ENCODE measurements at places on chromosomes 7 and 10. TPM values are rescaled to one million over a fixed set of nuclear protein-coding genes. Genes with fewer than 3 reads are reported as not detected.

CDCA7L gene
- polyA plus RNA-seq = 187 TPM

SPDYE1 gene
- polyA plus RNA-seq = 1.6 TPM

TFR2 gene
- 3.7 TPM for polyA plus RNA-seq

NXPH1 gene
- 0.45 TPM for polyA plus RNA-seq

CPN1 gene
- polyA plus RNA-seq = not detected

C10orf67 gene
- polyA plus RNA-seq = 0.16 TPM

APBB1IP gene
- 0.07 TPM for polyA plus RNA-seq

ASAH2 gene
- 0.92 TPM for polyA plus RNA-seq

TNPO3 gene
- 29.2 TPM for polyA plus RNA-seq

DKK1 gene
- polyA plus RNA-seq = 0.45 TPM

COL13A1 gene
- polyA plus RNA-seq = 5.2 TPM

LRRN3 gene
- polyA plus RNA-seq = 0.31 TPM

SAP25 gene
- 3.8 TPM for polyA plus RNA-seq

NRG3 gene
- 1.9 TPM for polyA plus RNA-seq

KCNK18 gene
- polyA plus RNA-seq = not detected

VIPR2 gene
- polyA plus RNA-seq = 2.7 TPM

CASP2 gene
- 13.7 TPM for polyA plus RNA-seq

HYAL4 gene
- not detected for polyA plus RNA-seq

PRRT4 gene
- 0.55 TPM for polyA plus RNA-seq

PON3 gene
- polyA plus RNA-seq = 1.6 TPM

LIPK gene
- not detected for polyA plus RNA-seq

LIPF gene
- not detected for polyA plus RNA-seq

CADPS2 gene
- 16.3 TPM for polyA plus RNA-seq

BBS9 gene
- 27.2 TPM for polyA plus RNA-seq

TMEM229A gene
- polyA plus RNA-seq = 0.94 TPM

SYT15 gene
- polyA plus RNA-seq = 1.5 TPM

HKDC1 gene
- not detected for polyA plus RNA-seq
